ENCODE measurements at places on chromosomes 5 and 9.

- H3K27ac ChIP-seq, result no peak overlapping the region
- no peak for DNase-seq
- H3K27me3 ChIP-seq, result no peaks in the 10 kb centered on the region
- H3K36me3 ChIP-seq, result no peaks in the 10 kb centered on the region
- H3K4me3 ChIP-seq, result no peak overlapping the region
- peaks cover 18% of the 10 kb centered on the region for H3K4me1 ChIP-seq
Measured at GRCh38 chr9:109124121-109124520, 4.4 kb upstream of the TMEM245 start.

- H3K27me3 ChIP-seq, result no peaks in the 10 kb centered on the region
- H3K4me1 ChIP-seq, result no peaks in the 10 kb centered on the region
- DNase-seq, result no peak
- no peak overlapping the region for H3K4me3 ChIP-seq
- H3K27ac ChIP-seq, result no peak overlapping the region
Measured at GRCh38 chr9:14309403-14309802, 4.5 kb downstream of the NFIB start.

DNA sequence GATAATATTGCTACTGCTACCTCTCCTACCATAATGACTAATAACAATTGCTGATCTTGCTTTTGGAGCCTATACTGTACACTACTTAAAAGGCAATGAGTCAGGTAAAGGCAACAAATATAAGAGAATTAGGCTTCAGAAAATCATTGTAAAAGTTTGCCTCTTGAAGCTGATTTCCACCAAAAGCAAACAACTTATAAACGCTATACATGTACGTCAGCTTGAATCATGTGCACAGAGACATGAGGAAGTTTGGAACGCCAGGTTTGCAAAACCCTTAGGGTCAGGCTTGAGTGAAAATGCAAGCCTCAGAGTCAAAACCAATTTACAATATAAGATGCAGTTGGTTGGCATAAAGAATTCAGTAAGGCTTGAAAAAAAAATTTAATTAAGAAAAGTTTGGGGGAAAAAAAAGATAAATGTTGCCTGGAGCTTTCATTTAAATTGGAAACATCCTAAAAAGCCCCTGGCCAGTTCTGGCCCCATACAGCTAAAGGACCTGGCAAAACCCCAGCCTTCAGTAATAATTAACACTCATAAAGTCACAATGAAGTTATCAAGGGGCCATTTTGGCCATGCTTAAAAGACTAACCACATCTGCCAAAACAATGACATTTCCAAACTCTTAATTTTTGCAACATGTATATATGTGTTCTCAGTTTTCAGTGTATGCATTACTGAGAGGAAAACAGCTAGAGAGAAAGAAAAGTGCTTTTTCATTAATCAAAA, 181.0 kb upstream of the NFIL3 start:
- H3K27me3 ChIP-seq, result no peaks in the 10 kb centered on the region
- H3K4me3 ChIP-seq, result no peak overlapping the region
- H3K27ac ChIP-seq, result no peak overlapping the region
- no peak for DNase-seq
- no peaks in the 10 kb centered on the region for H3K4me1 ChIP-seq
- H3K36me3 ChIP-seq, result no peaks in the 10 kb centered on the region

DNA sequence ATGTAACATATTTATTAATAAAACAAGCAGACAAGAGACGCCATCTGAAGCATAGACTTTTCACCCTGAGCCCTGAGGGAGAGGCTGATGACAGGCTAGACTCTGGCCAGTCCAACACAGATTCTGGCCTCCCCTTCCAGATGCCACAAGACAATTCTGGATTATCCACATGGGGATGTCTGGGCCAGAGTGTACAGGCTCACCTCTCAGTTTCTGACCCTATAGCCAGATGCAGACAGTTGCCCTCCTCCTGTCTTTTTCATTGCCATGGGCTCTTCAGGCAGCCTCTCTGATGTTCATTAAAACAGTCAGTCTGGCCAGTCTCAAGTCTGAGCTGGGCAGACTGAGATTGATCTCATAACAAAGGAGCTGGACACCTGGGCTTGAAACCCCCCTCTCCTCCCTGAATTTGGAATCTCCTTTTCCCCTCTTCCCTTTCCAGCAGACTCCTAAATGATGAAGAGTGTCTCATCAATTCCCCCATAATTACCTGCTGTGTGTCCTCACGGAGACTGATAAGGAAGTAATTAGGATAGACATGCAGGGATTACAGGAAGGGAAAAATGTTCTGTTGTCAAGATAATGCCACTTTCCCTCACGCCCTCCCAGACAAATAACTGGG, 89.6 kb downstream of the ASTN2 start:
- no peak overlapping the region for H3K4me3 ChIP-seq
- no peaks in the 10 kb centered on the region for H3K27me3 ChIP-seq
- H3K4me1 ChIP-seq, result no peaks in the 10 kb centered on the region
- no peak for DNase-seq

GRCh38 chr9:95090871-95091577, 226.5 kb downstream of the FANCC start:
- no peak overlapping the region for H3K27ac ChIP-seq
- H3K36me3 ChIP-seq, result no peaks in the 10 kb centered on the region
- H3K27me3 ChIP-seq, result no peaks in the 10 kb centered on the region
- H3K4me3 ChIP-seq, result no peak overlapping the region

GRCh38 chr5:113052041-113052795, 75.6 kb downstream of the DCP2 start:
- DNase-seq, result no peak
- H3K27ac ChIP-seq, result peak overlapping the region; percentile 90
- H3K4me1 ChIP-seq, result peaks cover 67% of the 10 kb centered on the region
- no peaks in the 10 kb centered on the region for H3K27me3 ChIP-seq
- H3K4me3 ChIP-seq, result no peak overlapping the region

DNA sequence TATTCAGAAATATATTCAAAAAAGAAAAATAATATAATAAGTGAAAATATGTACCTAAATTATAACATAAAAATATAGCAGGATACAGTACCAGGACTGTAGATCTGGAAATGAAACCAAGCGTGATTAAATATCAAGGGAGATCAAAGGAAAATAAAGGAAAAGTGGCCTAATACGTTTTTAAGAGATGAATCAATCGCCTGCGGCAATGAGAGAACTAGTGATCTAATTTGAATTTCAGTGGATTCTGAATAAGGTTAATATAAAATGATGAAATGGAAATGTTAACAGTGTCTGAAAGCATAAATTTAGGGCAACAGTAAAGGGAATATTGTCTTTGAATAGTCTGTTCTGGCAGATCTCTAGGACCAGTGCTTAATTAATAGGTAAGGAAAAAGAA, 1761.9 kb upstream of the ACO1 start:
- H3K4me1 ChIP-seq, result no peaks in the 10 kb centered on the region
- no peaks in the 10 kb centered on the region for H3K27me3 ChIP-seq
- H3K4me3 ChIP-seq, result no peak overlapping the region
- H3K27ac ChIP-seq, result no peak overlapping the region
- no peaks in the 10 kb centered on the region for H3K36me3 ChIP-seq
- no peak for DNase-seq

GRCh38 chr5:159021901-159022556, 77.7 kb downstream of the EBF1 start:
- no peak overlapping the region for H3K4me3 ChIP-seq
- H3K4me1 ChIP-seq, result no peaks in the 10 kb centered on the region

DNA sequence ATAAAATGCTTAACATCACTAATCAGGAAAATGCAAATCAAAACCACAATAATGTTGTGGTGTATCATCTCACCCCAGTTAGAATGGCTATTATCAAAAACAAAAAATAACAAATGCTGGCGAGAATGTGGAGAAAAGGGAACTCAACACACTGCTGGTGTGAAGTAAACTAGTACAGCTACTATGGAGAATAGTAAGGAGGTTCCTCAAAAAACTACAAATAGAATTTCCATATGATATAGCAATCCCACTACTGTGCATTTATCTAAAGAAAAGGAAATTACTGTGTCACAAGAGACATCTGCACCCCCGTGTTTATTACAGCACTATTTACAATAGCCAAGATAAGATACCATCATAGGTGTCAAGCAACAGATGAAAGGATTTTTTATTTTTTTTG, 214.5 kb upstream of the RASA1 start:
- no peak overlapping the region for H3K27ac ChIP-seq
- no peaks in the 10 kb centered on the region for H3K36me3 ChIP-seq
- no peaks in the 10 kb centered on the region for H3K27me3 ChIP-seq
- no peak for DNase-seq
- H3K4me1 ChIP-seq, result no peaks in the 10 kb centered on the region

DNA sequence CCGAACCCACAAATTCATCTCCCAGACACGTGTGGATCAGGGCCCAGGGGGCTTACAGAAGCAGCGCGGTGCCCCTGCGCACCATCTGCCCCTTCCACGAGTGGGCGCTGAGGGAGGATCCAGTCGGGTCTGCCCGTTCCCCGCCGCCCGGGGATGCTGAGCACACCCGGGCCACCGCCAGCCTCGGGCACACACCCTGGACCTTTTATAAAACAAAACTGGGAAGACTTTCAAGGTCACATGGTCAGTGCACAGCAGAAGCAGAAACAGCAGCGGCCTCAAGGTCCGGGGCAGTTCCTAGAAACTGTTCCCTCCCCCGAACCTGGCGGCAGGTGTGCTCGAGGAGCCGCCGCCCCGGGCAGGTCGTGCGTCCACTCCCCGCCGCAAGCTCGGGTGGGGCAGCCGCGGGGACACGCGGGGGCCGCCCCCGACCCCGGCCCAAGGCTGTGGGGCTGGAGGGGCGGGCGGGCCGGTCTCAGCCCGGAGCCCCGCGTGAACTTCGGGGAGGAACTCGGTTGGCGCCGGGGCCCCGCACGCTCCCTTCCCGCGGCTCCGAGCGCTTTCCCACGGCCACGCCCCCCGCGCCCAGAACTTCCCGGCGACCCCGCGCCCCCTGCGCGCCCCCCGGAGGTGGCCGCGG, 633 bp upstream of the PPP1R26 start:
- peaks cover 10% of the 10 kb centered on the region for H3K27me3 ChIP-seq
- peak overlapping the region; percentile 44 for H3K4me3 ChIP-seq
- peak; percentile 72 for DNase-seq
- peak overlapping the region; percentile 20 for H3K27ac ChIP-seq
- H3K36me3 ChIP-seq, result no peaks in the 10 kb centered on the region
- H3K4me1 ChIP-seq, result 0 out of 2 replicates have a peak, but pooled peaks cover 6% of the 10 kb centered on the region

- H3K4me1 ChIP-seq, result peaks cover 14% of the 10 kb centered on the region
- no peaks in the 10 kb centered on the region for H3K27me3 ChIP-seq
- no peaks in the 10 kb centered on the region for H3K36me3 ChIP-seq
- no peak overlapping the region for H3K27ac ChIP-seq
Measured at GRCh38 chr9:136577941-136578625, 32.2 kb upstream of the NOTCH1 start.

GRCh38 chr9:100084734-100085133, 14.1 kb downstream of the ERP44 start:
- H3K4me1 ChIP-seq, result peaks cover 30% of the 10 kb centered on the region
- no peaks in the 10 kb centered on the region for H3K27me3 ChIP-seq
- peak; percentile 88 for DNase-seq

- H3K36me3 ChIP-seq, result no peaks in the 10 kb centered on the region
- no peak for DNase-seq
- no peaks in the 10 kb centered on the region for H3K4me1 ChIP-seq
- no peak overlapping the region for H3K4me3 ChIP-seq
- H3K27ac ChIP-seq, result no peak overlapping the region
Measured at GRCh38 chr5:77076961-77077828, 9.9 kb downstream of the ZBED3 start.

GRCh38 chr9:138022756-138023393, 145.3 kb downstream of the CACNA1B start:
- H3K27ac ChIP-seq, result no peak overlapping the region
- H3K36me3 ChIP-seq, result no peaks in the 10 kb centered on the region
- H3K4me1 ChIP-seq, result no peaks in the 10 kb centered on the region
- H3K4me3 ChIP-seq, result no peak overlapping the region

DNA sequence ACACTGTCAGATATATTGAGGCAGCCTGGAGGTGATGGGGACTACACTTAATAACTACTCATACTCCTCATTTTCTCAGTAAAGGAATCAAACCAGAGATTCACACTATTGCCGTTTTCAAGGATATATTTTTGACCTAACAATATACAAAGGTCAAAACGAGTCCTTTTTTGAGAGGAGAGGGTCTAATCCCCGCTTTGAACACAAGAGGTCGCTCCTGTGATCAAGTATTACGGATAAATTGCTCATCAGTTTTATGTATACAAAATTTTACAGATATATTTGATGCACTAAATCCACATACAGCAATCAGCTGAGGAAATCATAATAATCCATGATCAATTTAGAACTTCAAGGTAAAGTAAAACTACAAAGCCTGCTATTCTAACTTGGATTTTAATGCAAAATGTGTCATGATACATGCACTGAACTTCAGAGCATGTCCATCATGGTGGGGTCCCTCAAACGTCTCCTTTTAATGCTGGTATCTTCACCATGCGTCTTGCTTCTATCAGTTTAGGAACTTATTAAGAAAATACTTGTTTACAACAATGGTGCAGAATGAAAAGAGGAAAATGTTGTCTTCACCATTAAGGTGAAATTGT, 2.5 kb upstream of the ISL1 start:
- no peaks in the 10 kb centered on the region for H3K36me3 ChIP-seq
- peaks cover 5% of the 10 kb centered on the region for H3K4me1 ChIP-seq

- DNase-seq, result no peak
- no peak overlapping the region for H3K27ac ChIP-seq
- H3K4me3 ChIP-seq, result no peak overlapping the region
- H3K4me1 ChIP-seq, result no peaks in the 10 kb centered on the region
- no peaks in the 10 kb centered on the region for H3K27me3 ChIP-seq
Measured at GRCh38 chr5:40134883-40135520, 544.7 kb upstream of the PTGER4 start.

GRCh38 chr9:129575818-129576217, 45.1 kb downstream of the C9orf50 start:
- no peak overlapping the region for H3K27ac ChIP-seq
- no peaks in the 10 kb centered on the region for H3K36me3 ChIP-seq
- H3K27me3 ChIP-seq, result no peaks in the 10 kb centered on the region
- peaks cover 20% of the 10 kb centered on the region for H3K4me1 ChIP-seq
- no peak overlapping the region for H3K4me3 ChIP-seq

- H3K27ac ChIP-seq, result no peak overlapping the region
- H3K4me1 ChIP-seq, result no peaks in the 10 kb centered on the region
- no peaks in the 10 kb centered on the region for H3K36me3 ChIP-seq
- H3K27me3 ChIP-seq, result no peaks in the 10 kb centered on the region
- DNase-seq, result no peak
Measured at GRCh38 chr9:38141746-38142591, 72.9 kb upstream of the SHB start.

DNA sequence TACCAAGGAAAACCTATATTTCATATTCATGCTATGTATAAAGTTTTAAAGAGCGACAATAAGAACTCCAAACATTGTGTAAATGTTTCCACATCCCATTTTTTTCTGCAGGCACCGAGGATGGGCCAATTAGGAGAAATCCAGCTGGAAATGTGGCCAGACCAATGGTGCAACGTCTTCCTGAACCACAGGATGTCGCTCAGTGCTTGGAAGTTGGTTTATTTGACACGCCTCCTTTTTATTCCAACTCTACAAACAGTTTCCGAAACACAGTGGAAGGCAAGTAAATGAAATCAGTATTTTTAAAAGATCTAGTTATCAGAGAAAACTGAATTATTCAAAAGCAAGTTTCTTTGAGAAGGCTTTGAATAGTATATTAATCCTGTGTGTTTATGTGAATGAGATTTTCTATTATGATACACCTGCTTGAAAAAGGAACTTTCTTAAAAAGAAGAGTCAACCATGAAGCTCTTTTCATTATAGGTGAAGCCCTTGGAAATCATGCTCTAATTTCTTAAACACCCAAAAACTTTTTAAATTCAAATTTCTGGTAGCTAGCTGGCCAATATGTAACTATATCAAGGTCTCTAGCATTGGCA, 9.1 kb downstream of the TYRP1 start:
- no peak overlapping the region for H3K4me3 ChIP-seq
- H3K4me1 ChIP-seq, result 0 out of 2 replicates have a peak, but pooled peaks cover 7% of the 10 kb centered on the region
- no peak for DNase-seq
- no peaks in the 10 kb centered on the region for H3K36me3 ChIP-seq
- no peaks in the 10 kb centered on the region for H3K27me3 ChIP-seq
- H3K27ac ChIP-seq, result no peak overlapping the region
